Pancreas (tissue), 10 donors: ENCODE measurements at places on chromosomes 1 and 21.

DNA sequence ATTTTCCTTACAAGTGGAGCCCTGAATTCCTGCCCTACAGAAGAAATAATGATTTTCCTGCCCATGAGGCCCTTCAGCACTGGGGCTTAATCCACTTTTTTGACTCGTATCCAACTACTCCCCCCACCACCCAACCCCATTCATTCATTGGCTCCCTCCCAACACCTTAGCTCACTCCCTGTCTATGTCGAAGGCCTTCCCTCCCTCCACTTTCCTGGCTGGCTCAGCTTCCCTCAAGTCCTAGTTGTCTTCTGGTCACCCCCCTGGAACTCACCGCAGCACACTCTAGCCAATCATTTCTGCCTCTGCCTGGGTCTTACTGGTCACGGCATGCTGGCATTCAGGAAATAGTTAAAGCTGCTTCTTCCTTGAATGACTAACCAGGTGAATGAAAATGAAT, 118.9 kb downstream of the PGBD5 start:
- DNase-seq = no peak

DNA sequence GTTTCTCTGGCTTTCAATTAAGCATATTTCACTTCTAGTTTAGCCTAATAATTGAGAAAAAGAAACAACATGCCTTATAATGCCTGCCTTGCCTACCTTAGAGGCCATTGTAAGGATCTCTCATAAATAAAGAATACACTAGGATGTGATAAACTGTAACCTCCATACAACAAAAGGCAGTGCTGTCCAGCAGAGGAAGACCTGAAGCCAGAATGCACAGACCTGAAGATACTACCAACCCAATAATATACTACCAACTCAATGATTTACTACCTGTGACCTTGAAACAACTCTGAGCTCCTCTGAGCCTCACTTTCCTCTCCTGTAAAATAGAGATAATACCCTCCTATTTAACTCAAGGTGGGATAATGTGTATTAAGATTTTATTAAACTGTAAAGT, 361.3 kb downstream of the TTLL7 start:
- no peak for DNase-seq

DNA sequence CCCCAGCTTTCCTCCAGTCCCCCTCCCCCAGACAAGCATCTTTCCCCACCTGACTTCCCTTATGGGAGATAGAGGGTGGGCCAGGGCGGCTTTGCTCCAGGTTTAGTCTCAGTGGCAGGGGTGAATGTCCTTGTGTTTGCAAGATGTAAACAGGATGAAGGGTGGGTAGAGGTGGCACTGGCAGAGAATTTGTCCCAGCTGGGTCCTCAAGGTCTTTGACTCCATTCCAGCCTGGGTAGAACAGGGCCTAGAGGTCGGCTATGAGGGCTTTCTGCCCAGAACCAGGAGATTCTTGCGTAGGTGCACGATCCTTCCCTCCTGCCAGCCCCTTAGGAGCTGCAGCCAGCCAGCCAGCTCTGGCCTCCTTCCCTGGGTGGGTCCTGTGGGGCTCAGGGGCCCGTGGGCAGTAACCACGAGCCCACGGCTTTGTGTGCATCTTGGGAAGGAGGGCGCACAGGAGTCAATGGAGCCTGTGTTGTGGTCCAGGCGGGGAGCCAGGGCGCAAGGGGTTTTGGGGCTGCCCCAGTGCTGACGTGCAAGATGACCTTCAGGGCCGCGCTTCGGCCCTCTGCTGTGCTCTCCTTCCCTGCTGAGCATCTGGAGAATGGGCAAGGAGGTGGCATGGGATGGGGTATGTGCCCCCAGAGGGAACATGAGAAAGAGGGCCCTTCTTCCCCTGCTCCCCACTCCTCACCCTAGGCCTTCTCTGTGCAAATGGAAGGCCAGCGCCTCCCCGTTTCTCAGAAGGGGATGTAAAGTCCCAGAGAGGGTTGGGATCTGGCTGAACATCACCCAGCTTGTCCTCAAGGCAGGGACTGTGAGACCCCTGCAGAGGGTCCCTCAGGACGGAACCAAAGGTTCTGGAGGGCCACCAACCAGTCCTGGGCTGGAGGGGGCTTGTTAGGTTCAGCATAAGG, 15.7 kb downstream of the POU3F1 start:
- DNase-seq = peak; percentile 84

DNA sequence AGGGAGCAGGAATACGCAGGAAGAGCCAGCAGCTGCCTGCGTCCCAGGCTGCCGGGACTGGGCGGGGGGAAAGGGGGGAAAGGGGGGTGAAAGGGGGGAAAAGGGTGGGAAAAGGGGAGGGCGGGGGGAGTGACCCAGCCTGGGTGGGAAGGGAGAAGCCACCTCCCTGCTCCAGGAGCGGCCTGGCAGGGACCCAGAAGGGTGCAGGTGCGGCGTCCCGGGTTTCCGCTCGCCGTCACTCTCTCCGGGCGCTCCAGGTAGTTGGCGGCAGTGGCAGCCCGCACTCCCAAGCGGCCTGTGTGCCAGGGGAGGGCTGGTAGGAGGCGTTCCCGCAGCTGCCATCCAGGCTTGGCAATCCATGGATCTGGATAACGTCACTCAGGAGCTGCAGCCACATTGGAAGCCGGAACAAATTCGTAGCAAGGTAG, 141.0 kb upstream of the NGF start:
- DNase-seq = peak; percentile 88
